Cardiac atrium fibroblast (primary cell): ENCODE measurements at places on chromosomes 3 and 15. TPM values are rescaled to one million over a fixed set of nuclear protein-coding genes. Genes with fewer than 3 reads are reported as not detected.

SLC28A1 gene
- total RNA-seq = not detected in 2 replicates

TRANK1 gene
- 6.0 and 6.9 TPM in 2 replicates for total RNA-seq

PTX3 gene
- 3,721 and 3,941 TPM in 2 replicates for total RNA-seq

MINAR1 gene
- total RNA-seq = 0.36 and 0.49 TPM in 2 replicates

CHRFAM7A gene
- under 0.01 TPM in 1 of 2 replicates, not detected in the other for total RNA-seq

TMC3 gene
- total RNA-seq = 0.32 TPM in 1 of 2 replicates, not detected in the other

ZMAT3 gene
- total RNA-seq = 13.7 and 29.0 TPM in 2 replicates
